ENCODE measurements at places on chromosomes 4 and X. TPM values are rescaled to one million over a fixed set of nuclear protein-coding genes. Genes with fewer than 3 reads are reported as not detected.
A peak's percentile ranks its signal among the peaks of the same experiment; 100 is the strongest.

GRCh38 chr4:7021930-7022664, 21.1 kb upstream of the TADA2B start:
- DNase-seq, result no peak

DNA sequence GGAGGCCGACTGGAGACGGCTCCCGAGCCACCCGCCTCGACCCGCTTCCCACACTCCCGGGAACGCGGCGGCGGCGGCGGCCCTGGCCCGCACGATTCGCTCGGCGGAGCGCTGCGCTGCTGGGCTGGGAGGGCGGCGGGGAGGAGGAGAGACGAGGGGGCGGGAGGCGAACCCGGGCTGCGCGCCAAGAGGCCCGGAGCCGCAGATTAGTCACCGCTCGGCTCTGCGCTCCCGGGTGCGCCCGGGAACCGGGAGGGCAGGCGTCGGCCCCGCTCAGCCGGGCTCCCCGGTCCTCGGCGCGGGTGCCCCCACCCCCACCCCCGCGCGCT, 11.2 kb upstream of the BCOR start:
- DNase-seq, result peak; percentile 76

- DNase-seq, result no peak
These were observed 213.5 kb downstream of the VEGFC start for GRCh38 chr4:176579226-176579625.

The RTL9 gene
- not detected for total RNA-seq

- DNase-seq, result peak; percentile 8
These were observed 8.4 kb upstream of the MAB21L2 start for GRCh38 chr4:150573534-150573933.

DNA sequence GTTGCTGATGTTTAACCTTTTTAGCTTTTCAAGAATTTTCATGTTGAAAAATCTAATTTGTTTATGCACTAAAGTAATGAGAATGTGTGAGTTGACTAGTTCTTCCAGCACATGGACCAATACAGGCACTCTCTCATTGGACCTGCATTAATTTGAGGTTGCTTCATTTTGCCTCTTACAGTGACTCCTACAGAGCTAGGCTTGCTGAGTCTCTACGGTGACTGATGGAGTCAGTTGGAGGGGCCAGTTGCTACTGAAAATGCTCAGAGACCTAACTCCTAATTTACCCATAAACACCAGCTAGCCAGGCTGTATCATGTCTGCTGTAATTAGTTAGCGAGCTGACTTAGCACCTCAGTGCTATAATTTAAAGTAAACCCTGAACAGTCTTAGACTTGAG, 10.9 kb downstream of the MTHFD2L start:
- DNase-seq, result no peak

- no peak for DNase-seq
These were observed 25.6 kb upstream of the MAMLD1 start for GRCh38 chrX:150337536-150337935.

The SRPX2 gene
- 22.0 TPM for total RNA-seq

Measured in dermis blood vessel endothelial cell (primary cell).